Umbilical cord (tissue), 2 donors: ENCODE measurements at places on chromosomes 2 and 18. TPM values are rescaled to one million over a fixed set of nuclear protein-coding genes. Genes with fewer than 3 reads are reported as not detected.

DNA sequence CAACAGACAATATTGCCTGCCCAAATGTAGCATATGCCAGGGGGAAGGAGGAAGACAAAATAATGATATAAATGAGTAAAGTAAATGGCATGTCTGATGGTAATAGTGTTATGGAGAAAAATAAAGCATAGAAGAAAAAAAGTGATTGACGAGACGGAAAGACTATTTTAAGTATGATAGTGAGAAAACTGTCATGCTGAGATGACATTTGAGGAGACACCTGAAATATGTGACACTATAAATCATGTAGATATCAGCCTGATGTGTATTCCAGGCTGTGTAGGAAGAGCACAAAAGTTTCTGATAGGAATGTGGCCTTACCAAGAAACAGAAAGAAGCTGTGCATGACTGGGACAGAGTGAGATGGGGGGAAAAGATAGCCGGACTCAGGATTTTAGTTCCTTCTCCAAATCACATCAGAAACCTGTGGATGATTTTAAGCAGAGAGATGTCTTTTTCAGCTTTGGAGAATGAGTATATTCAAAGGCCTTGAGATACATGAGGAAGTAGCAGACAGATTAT is 387.3 kb upstream of the SYT4 start:
- peak; percentile 25 for DNase-seq

GRCh38 chr2:202723746-202724145 is 89.0 kb downstream of the FAM117B start:
- DNase-seq, result no peak

- DNase-seq, result no peak
Measured at GRCh38 chr2:62627667-62628066, 77.8 kb upstream of the EHBP1 start.

GRCh38 chr2:214471990-214472389 is 61.1 kb downstream of the VWC2L start:
- DNase-seq, result no peak

GRCh38 chr2:70890469-70891065 is 45.1 kb upstream of the ATP6V1B1 start:
- DNase-seq, result no peak

GRCh38 chr2:39667104-39667885 is 1.6 kb downstream of the TMEM178A start:
- DNase-seq, result no peak

- no peak for DNase-seq
Measured at GRCh38 chr2:114472726-114473125, 30.3 kb downstream of the DPP10 start.

DNA sequence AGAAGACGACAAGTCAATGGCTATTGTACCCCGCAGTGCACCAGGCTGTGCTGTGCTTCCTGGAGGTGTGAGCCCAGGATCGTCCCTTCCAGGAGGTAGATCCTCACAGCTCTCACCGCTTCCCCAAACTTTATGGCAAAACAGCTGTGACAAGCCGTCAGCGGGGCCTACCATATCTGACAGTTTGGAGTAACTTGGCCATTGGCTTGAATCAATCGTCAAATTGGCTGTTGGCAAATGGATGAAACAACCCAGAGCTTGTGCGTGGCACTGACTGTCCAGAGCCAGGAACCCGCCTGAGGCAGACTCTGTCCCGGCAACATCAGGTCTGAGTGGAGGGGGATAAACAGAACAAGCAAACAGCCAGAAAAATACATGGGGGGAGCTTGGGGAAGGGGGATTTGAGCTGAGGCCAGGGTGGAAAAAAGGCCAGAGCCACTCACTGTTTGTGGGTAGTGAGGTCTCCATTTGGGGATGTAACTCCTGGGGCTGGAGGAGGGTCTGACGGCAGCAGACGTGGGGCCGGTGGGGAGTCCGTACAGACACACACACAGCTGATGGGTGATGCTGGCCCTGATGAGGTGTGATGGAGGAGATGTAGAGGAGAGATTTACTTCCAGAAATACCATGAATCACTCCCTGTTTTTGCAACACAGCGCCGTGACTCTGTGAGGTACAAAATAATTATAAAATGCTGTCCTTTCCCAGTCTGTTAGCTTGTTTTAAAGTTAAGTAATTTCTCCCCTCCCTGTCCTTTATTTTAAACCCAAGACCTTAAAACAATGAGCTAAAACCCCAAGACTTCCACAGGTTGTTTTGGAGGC is 174.8 kb downstream of the TWIST2 start:
- no peak for DNase-seq

GRCh38 chr2:174383796-174384195 is 11.7 kb upstream of the SCRN3 start:
- DNase-seq, result no peak

- no peak for DNase-seq
Measured at GRCh38 chr18:9772847-9773677, 65.0 kb downstream of the RAB31 start.

DNA sequence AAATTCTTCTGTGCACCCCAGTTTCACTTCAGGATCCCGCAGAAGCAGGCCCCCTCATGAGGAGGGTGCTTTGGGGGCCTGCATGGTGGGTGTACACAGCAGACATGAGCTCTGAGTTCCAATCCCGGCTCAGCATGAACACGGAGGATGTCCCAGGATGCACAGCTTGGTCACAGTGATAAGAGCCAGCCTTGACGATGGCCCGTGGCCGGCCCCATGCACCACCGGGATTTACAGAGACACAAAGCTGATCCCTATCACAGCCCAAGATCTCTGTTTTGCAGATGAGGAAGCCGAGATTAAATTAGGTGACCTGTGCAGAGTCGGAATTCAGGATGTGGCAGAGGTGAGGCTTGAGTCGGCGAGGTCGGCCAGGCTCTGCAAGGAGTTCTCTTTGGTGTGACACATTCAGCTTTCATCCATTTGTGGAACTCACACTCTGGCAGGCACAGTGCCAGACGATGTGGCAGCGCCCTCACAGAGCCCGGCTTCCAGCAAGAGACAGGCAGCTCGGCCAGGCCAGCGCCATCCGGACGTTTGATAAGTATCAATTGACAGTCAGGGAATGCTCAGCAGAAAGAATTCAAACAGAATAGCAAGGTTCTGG is 456.3 kb upstream of the MYT1L start:
- no peak for DNase-seq

- no peak for DNase-seq
Measured at GRCh38 chr2:120177001-120177621, 46.1 kb downstream of the TMEM185B start.

DNA sequence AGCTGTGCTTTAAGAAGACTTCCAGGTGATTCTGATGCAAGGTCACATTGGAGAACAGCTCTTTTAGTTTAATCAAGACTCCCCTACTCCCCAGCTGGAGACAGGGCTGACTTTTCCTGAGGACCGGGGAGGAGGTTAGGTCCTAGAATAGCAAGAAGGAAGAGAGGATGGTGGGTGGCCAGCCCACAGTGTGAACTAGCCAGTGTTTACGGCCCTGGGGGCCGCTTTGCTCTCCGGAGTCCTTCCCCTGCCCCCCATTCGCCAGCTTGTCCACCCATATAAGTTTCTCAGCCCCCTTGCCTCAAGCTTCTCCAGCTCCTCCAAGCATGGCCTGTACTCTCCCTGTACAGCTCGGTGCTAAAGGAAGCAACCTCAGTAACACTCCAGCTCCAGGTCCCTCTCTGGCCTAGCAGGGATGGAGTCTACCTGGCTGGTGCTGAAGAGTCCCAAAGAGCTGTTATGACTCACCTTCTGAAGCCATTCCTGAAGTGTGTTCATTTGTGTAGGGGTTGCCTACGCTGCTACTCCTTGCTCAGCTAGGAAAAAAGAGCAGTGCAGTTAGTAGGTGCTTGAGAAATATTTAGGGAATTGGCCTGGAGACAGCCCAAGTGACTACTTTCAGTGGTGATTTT is 7.9 kb downstream of the INPP4A start:
- DNase-seq, result no peak

- DNase-seq, result no peak
Measured at GRCh38 chr2:7982054-7982453, 699.8 kb upstream of the ID2 start.

GRCh38 chr2:134120406-134120732 is 133.5 kb upstream of the MGAT5 start:
- DNase-seq, result no peak

- no peak for DNase-seq
Measured at GRCh38 chr18:35242426-35242825, 1.6 kb downstream of the ZNF397 start.

- DNase-seq, result no peak
Measured at GRCh38 chr2:142119347-142119746, 11.5 kb downstream of the LRP1B start.

GRCh38 chr18:79951545-79952455 is at the start of gene SLC66A2:
TSS of gene SLC66A2 (minus strand) at chr18:79951653. CDS start at chr18:79950926, 727 bp downstream.
- DNase-seq, result peak; percentile 89

DNA sequence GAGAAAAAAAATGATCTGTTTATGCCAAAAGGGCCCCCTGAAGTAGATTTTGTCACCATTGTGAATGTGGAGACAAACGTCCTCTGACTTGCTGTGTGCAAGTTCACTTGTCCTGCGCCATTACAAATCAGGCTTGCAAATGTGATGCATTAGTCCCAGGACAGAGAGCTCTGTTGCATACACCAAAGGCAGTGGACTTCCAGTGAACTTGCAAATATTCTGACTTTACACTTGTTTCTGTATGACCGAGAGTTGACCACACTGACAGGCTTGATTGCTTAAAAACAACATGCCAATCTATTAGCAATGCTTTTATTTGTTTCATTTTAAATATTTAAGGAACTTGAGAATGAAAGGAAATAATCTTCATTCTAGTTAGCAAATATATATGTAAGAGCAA is 293.2 kb downstream of the PLCL1 start:
- DNase-seq, result no peak

GRCh38 chr18:62784966-62785413 is 69.6 kb downstream of the PHLPP1 start:
- DNase-seq, result peak; percentile 68

DNA sequence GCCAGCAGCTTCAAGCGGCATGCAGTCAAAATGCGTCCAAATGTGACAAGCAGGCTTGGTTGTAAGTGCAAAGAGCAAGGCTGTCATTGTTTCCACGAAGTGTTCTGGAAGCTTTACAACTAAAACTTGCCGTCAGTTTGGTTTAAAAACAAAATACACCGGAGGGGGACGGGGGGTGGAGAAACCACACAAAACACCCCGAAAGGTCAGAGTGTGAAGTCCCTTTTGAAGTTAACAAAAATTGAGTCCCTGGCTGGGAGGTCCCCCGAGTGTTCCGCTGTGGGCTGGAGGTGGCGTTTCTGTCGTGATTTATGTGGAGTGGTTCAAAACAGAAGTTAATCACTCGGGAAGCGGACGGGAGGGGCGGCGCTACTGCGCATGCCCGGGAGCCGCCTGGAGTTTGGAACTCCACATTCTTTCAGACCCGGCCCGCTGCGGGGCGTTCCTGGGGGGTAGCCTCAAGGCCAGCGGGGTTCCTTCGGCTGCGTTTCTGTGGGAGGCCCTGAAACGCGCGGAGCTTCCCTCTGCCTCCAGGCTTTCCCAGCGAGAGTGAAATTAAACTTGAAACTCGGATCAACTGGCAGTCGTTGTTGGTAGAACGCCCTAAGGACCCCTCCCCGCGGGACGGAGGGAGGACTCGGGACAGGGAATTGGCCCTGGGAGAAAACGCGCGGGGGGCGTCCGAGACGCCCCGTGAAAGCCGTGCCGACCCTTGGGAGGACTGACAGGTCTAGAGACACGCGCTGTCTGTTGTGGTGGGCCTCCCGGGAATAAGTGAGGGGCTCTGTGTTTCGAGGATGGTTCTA is 1.4 kb downstream of the TGIF1 start:
- peak; percentile 96 for DNase-seq

GRCh38 chr2:6309415-6310255 is 556.1 kb downstream of the CMPK2 start:
- DNase-seq, result no peak

- DNase-seq, result no peak
Measured at GRCh38 chr2:205858881-205859441, 176.7 kb downstream of the NRP2 start.

DNA sequence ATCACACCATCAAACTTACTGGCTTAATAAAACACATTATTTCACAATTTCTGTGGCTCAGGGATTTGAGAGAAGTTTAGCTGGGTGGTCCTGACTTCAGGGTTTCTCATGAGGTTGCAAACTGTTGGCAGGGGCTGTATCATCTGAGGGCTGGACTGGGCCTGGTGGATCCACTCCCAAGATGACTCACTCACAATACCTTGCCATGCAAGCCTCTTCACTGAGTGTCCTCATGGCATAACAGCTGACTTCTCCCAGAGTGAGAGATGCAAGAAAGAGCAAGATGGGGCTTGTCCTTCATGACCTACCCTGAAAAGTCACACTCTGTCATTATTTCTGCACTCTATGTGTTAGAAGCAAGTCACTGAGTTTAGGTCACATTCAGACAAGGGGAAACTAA is 73.8 kb downstream of the AQP4 start:
- no peak for DNase-seq

GRCh38 chr2:172674034-172674967 is 61.3 kb upstream of the RAPGEF4 start:
- no peak for DNase-seq

- no peak for DNase-seq
Measured at GRCh38 chr2:10300328-10300920, 2.3 kb upstream of the HPCAL1 start.

- DNase-seq, result no peak
Measured at GRCh38 chr2:174597345-174598047, at the start of gene WIPF1. TSS of gene WIPF1 (minus strand) at chr2:174597804. CDS start at chr2:174585573, 12,231 bp downstream.

DNA sequence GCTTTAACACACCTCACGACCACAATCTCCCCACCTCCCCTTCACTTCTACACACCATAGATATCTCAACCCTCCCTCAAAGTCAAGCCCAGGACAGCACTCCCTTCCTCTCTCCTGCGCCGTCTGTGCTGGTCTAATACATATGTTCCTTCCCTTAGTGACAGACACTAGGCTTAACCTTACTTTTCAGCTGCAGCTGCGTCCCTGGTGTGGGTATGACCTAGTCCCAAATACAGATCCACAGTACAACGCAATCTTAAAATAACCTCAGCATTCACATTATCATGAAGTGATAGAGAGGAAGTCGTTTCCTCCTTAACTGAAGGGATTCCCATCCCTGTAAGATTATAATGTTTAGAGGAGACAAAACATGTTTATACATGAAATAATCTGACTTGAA is 192.7 kb upstream of the TANK start:
- DNase-seq, result no peak

GRCh38 chr18:5420906-5421305 is 122.9 kb downstream of the EPB41L3 start:
- peak; percentile 15 for DNase-seq

Gene MYO1B
- 51.0 TPM for total RNA-seq

Gene TTN
- total RNA-seq, result 14.0 TPM

Gene COL6A3
- total RNA-seq, result 1,957 TPM

Gene TMEM200C
- 5.1 TPM for total RNA-seq

Gene TFCP2L1
- 1.2 TPM for total RNA-seq

Gene CYP27A1
- 13.2 TPM for total RNA-seq

Gene AKAIN1
- not detected for total RNA-seq

Gene SCYGR4
- 1.4 TPM for total RNA-seq

Gene STPG4
- 8.4 TPM for total RNA-seq

Gene TCF23
- total RNA-seq, result 1.7 TPM

Gene HOXD3
- total RNA-seq, result not detected

Gene SNRNP200
- total RNA-seq, result 36.6 TPM

Gene DLGAP1
- 20.7 TPM for total RNA-seq

Gene LRRTM4
- total RNA-seq, result 4.6 TPM

Gene EHD3
- 18.1 TPM for total RNA-seq

Gene AQP4
- total RNA-seq, result 5.1 TPM

Gene TUBA3D
- 5.3 TPM for total RNA-seq

Gene PCARE
- total RNA-seq, result 1.4 TPM
